ENCODE measurements at places on chromosomes 6 and 20. TPM values are rescaled to one million over a fixed set of nuclear protein-coding genes. Genes with fewer than 3 reads are reported as not detected.
A peak's percentile ranks its signal among the peaks of the same experiment; 100 is the strongest.

DNA sequence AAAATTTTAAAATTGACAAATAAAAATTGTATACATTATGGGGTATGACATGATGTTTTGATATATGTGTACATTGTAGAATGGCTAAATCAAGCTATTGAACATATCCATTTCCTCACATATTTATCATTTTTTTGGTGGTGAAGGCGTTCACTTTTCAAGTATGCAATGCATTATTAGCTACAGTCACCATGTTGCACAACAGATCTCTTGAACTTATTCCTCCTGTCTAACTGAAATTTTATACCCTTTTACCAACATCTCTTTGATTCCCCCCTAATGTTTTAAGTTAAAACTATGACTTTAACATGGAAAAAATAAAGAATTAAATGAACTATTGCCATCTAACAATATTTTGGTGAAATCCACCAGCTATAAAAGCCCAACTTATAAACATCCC, 65.2 kb upstream of the UST start:
- no peak for DNase-seq

DNA sequence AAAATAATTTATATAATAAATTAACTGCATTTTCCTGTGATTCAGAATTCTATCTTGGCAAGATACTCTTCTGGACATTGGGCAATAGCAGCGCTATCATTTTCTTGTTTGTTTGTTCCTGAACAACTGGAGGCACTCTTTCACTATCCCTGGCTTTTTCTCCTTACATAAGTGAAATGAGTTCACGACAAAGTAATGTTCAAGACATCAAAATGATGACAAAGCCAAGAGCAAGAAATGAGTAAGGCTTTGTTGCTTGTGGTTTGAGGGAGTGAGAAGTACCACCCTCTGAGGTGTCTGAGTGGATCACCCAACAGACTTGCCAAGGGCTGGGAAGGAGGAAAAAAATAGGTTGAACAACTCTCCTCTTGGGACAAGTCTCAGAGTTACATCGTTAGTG, 466.6 kb upstream of the JAG1 start:
- peak; percentile 97 for DNase-seq

DNA sequence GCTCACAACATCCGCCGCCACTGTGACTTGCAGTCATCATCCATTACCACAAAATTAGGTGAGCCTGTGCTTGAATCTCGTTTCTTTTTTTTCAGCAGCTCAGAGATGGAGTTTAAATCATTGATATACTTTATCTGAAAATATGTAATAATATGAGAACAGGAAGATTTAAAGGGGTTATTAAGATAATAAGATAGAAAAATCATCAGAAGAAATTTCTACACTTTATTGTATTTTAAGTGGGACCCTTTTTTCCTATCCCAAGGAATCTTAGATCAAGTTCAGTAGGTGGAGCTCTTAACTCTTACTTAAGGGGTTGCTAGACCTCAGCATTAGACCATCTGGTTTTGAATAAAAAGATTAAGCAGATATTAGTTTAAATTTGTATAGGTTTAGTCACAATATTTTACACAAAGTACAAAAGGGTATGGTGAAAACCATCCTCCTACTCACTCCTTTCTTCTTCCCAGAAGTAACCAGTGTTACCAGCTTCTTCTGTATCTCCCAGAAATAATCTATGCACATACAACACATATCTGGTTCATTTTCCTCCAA, 9.4 kb upstream of the NCOA7 start:
- DNase-seq, result peak; percentile 46

DNA sequence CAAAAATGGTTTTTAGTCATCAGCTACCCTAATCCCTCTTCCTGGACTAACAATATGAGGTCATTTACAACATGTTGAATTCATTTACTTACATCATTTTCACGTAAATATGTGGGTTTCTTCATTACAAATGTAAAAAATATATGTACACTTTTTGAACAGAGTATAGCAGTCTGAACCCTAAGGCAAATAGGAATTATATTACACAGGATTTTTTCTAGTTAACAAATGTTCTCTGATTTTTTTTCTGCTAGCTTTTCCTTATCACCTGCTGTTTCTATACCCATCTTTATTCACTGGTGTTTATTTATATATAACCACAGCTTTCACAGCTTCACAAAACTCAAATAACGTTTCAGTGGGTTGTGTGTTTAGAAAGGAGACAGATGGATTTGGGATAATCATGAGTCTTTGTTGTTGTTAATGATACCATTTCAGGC, 21.0 kb upstream of the CD2AP start:
- DNase-seq, result no peak

DNA sequence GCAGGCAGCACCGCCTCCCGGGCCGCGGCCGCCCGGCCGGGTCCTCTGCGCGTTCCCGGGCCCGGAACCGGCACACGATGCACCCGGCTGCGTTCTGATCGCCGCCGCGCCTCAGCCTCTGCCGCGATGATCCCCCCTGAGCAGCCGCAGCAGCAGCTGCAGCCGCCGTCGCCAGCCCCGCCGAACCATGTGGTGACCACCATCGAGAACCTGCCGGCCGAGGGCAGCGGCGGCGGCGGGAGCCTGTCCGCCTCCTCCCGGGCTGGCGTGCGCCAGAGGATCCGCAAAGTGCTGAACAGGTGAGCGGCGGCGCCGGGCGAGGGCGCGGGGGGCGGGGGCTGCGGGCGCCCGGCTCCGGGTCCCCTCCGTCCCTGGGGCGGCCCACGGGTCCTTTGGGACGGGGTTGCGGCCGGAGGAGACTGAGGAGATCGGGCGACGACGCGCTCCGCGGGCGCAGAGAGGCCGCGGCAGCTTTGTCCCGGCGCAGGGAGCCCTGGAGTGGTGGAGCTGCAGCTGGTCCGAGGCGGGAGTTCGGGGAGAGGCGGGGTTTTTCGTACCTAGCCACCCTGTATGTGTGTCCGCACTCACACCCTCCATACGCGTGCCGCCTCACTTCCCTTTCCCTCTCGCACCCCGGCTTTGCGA, 659 bp downstream of the SLC35F1 start:
- DNase-seq, result no peak

- no peak for DNase-seq
Measured at GRCh38 chr20:47533518-47534062, 31.9 kb downstream of the NCOA3 start.

GRCh38 chr20:32437391-32438074, 79.4 kb downstream of the ASXL1 start:
- no peak for DNase-seq

GRCh38 chr6:90691823-90692222, 105.0 kb upstream of the MAP3K7 start:
- no peak for DNase-seq

- DNase-seq, result peak; percentile 53
Measured at GRCh38 chr20:44683263-44684046, 31.7 kb upstream of the CCN5 start.

- DNase-seq, result peak; percentile 87
Measured at GRCh38 chr6:130118236-130118635, 99.9 kb downstream of the L3MBTL3 start.

- DNase-seq, result no peak
Measured at GRCh38 chr6:163952005-163952404, 537.5 kb downstream of the QKI start.

Gene VWA7
- total RNA-seq, result 8.5 TPM

Gene TTK
- total RNA-seq, result 1.4 TPM

Gene PRSS16
- total RNA-seq, result 3.4 TPM

Gene MRPS18B
- 60.4 TPM for total RNA-seq

Gene WASF1
- total RNA-seq, result 22.8 TPM
